LoVo (cell line): ENCODE measurements at places on chromosomes 13 and 19.

DNA sequence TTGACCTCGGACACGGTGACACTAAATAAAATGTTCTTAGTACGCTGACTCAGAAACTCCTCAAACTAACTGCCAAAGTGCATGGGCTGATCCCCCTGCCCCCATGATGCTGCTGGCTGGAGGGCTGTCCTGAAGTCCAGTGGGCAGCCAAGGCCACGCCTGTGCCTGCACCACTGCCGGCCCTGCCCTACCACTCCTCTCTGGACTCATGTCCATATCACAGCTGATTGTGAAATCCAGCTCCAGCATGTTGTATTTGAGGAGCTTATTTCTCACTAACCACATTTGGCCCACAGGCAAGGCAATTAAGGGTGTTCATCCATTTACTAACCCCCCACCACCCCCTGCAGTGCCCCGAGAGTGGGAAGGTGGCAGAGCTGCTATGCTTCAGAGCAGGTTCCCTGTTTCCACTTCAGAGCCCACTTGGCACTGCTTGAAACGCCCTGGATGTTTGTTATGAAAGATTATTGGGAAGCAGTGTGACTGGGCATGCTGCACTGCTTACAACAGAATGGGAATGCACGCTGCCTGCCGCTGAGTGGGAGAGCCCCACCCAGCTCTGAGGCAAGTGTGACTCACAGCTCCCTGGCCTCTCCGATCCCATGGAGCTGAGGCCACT is 114.0 kb downstream of the UQCRFS1 start:
- DNase-seq = peak; percentile 44

- no peak for DNase-seq
These were observed 499.7 kb downstream of the COG6 start for GRCh38 chr13:40155201-40155600.

DNA sequence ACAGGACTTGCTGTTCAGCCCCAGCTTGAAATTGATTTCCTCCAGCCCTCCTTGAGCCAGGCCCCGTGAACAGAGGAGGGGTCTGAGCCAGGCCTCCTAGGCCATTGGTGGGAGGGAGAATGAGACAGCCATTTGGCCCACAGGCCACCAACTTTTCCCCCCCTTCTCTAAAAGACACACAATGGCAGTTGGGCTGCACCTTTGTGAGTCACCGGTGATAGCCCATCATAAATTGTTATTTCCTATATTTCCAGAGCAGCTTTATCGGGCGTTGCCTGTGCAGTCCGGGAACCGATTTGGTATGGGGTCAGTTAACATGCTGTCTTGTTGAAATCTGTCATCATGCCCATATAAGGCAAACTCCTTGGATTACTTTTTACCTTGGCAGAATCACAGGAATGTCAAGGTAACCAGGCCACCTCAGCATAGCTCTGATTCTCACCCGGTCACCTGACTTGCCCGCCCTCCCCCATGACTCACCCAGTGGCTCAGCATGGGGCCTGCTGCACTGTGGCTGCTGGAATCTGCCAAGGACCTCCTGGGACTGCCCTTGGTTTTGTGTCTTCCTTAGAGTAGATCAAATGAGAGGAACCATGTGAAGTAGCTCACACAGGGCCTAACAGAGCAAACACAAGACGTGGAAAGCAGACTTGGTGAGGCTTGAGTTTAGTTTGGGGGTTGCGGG is 36.1 kb downstream of the ACTN4 start:
- peak; percentile 97 for DNase-seq

GRCh38 chr19:4396949-4397783 is 3.2 kb downstream of the SH3GL1 start:
- no peak for DNase-seq

DNA sequence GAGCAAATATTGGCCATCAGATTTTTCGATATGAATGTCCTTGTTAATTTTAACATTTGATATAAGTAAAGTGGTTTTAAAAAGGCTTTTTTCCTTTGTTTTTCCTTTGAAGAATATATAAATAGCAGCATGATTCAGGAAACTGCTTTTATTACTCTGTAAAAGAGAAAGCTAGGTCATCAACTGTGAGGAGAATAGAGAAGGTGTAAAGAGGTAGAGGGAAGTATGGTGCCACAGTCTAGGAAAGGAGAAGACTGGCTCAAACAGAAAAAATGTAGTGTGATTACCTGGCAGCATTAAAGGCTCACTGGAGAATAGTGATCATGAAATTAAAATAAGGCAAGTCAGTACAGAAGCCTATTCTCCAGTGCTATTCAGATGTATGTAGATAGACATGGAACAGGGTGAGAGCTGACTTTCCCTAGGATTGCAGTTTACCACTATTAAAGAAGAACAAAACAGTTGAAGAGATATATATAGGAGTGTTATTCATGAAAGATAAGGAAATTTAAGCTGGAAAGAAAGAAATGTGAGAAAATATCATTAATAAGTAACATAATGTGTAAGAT is 1115.9 kb upstream of the PCDH9 start:
- DNase-seq = no peak

DNA sequence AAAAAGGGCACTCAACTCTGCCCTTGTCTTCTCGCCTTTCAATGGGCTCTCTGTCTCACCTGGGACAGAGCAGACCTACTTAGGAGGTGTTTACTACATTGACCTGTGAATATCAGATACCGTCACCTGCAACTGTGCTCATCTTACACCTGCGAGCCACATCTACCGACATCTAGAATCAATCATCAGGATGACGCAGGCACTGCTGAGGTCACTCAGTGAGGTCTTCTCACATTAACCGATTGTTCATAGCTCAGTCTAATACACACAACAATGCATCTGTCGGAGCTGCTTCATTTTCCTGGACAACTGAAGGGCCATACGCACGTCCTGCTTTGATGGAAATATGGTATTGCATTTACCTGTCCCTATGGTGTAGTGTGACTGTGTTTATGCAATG is 211.9 kb downstream of the FGF9 start:
- DNase-seq = no peak

DNA sequence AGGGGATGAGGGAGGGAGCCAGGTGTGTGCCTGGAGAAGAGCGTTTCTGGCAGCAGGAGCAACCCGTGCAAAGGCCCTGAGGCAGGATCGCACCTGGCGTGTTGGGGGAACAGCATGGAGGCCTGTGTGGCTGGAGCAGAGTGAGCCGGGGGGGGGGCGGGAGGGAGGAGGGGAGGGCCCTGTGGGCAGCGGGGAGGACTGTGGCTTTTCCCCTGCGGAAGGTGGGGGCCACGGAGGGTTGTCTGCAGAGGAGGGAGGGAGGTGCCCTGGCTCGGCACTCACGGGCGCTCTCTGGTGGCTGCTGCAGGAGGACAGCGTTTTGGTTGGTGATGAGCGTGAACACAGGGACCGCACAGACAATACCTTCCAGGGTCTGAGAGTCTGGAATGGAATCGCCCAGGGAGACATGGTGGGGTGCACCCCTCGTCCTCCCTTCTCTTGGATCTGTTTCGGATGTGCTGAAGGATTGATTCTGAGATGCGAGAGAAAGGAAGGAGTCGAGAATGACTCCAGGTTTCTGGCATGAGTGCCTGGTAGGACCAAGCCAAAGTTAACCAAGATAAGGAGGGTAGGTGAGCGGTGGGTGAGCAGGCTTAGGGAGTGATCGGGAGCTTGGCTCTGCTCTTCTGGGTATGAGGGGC is 6.5 kb downstream of the RAB11B start:
- no peak for DNase-seq

DNA sequence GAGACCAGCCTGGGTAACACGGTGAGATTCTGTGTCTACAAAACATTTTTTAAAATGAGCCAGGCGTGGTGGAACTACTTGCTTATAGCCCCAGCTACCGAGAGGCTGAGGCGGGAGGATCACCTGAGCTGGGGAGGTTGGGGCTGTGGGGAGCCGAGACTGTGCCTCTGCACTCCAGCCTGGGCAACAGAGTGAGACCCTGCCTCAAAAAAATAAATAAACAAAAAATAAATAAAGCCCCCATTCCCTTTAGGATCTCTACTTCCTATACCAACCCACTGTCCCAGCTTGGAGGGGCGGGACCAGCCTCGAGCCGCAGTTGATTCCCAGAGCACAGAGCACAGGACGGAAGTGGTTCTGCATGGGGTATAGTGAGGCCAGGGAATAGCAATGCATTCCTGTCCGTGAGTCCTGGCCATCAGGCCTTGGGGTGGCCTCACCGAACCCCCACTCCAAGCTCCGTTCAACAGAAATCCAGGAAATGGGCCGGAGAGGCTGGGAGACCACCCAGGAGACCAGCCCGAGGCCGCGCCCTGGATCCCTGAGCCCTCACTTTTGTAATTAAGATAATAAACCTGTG is 4.9 kb upstream of the PTBP1 start:
- no peak for DNase-seq

DNA sequence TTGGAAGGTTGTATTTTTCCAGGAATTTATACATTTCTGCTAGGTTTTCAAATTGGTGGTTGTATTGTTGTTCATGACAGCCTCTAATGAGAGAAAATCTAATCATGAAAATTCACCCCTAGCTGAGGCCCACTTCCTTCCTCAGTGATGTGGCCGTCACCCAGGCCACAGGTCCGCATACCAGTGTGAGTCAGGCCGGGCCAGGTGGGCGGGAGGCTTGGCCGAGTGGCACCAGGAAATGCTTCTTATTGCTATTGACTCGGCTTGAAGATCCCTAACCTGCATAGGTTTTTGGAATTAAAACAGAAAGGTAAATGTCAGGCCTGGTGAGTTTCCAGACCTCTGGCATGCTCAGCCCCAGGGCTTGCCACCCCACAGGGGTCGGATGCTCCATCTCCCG is 88.7 kb downstream of the SCGB2B2 start:
- peak; percentile 15 for DNase-seq
